ENCODE measurements at places on chromosomes 2 and 18.

GRCh38 chr2:119422360-119423107, 9.1 kb upstream of the TMEM37 start:
- DNase-seq = no peak

GRCh38 chr2:226338825-226339224, 460.8 kb downstream of the IRS1 start:
- DNase-seq = no peak

DNA sequence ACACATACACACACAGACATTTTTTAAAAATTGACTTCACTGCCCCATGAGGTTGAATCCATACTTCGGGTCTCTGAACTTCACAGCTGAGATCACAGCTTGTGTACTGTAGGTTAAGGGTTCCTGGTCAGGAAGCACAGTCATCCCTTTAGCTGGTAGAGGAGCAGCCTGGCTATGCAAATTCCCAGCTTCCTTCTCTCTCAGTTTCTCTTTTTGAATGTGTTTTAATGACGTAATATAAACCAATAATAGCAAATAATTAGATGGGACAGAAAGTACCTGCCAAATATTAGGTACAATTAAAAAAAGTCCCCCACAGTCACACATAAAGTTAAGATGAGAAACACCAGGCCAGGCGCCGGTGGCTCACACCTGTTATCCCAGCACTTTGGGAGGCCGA, 178.7 kb downstream of the ZNF385B start:
- no peak for DNase-seq

GRCh38 chr2:174594456-174594855, 3.1 kb downstream of the WIPF1 start:
- no peak for DNase-seq

GRCh38 chr2:158507679-158508078, 50.9 kb downstream of the PKP4 start:
- no peak for DNase-seq

DNA sequence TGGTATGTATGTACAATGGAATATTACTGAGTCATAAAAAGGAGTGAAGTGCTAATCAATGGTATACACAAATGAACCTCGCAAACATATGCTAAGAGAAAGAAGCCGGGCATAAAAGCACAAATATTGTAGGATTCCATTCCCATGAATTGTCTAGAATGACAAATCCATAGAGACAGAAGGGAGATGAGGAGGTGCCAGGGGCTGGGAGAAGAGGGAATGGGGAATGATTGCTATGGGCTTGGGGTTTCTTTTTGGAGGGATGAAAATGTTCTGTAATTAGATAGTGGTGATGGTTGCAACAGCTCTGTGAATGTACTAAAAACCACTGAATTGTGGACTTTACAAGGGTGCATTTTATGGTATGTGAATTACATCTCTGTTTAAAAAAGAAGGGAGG, 73.5 kb downstream of the GLI2 start:
- no peak for DNase-seq

GRCh38 chr2:121149384-121149783, 135.6 kb downstream of the TFCP2L1 start:
- DNase-seq = no peak
